ENCODE measurements at places on chromosomes 2 and 18.

DNA sequence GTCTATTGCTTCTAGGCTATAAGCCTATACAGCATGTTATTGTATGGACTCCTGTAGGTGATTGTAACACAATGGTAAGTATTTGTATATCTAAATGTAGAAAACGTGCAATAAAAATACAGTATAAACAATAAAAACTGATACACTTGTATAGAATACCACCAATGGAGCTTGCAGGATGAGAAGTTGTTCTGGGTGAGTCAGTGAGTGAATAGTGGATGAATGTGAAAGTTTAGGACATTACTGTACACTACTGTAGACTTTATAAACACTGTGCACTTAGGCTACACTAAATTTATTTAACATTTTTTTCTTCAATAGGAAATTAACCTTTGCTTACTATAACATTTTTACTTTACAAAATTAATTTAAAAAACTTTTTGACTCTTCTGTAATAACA is 679.2 kb upstream of the ZNF804A start:
- DNase-seq = no peak

GRCh38 chr2:237060534-237061312 is 25.0 kb upstream of the COPS8 start:
- DNase-seq = no peak

DNA sequence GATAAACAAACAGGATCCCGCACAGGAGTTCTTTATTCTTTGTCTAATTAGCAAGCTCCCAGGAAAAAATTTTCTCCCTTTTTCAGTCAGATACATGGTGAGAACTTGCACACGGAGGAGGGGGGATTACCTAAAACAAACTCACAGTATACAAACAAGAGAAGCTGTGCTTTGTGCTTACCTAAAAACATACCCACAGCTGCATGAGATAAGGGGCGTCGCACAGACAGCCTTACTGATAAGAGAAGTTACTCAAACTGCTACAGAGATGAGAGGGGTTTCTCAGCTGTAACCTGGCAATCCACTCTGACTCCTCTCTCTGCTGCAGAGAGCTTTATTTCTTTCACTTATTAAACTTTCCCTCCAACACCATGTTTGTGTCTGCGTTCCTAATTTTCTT is 32.9 kb upstream of the ST3GAL5 start:
- no peak for DNase-seq

DNA sequence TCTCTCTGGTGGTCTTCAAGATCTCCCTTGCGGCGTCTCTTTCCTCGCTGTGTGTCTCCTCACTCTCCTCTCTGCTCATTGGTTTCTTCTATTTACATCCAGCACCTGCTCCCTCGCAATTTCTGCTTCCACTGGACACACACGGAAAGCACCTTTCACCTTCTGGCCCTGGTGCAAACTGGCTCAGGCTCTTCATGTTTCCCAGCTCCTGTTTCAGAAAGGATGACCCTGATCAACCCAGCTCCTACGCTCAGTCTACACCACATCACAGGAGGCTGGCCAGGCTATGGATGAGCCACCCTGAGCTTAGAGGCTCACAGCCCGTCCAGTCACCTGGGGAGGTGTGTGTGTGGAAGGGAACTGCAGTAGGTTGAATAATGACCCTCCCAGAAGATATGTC is 72.7 kb downstream of the MCFD2 start:
- no peak for DNase-seq

- DNase-seq = no peak
These were observed 52.3 kb downstream of the C18orf63 start for GRCh38 chr18:74367905-74368304.

- no peak for DNase-seq
These were observed 10.8 kb upstream of the CRYBA2 start for GRCh38 chr2:219003979-219004378.

DNA sequence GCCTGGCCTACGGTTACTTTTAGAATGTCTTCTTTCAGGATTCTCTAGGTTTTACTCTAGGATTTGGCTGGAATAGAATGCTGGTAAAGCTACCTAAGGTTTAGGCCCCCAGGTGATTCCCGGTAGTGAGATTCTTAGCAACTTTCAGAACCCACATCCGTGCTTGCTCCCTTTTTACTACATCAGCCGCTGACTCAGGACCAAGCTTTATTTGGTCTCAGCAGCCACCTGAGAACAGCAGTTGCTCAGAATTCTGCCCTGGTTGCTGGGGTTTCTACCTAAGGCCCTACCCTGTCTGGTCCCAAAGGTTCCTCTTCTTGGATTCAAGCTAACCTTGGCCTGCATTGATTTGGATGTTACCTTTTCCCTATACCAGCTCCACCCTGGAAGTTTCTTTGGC is 36.1 kb upstream of the NDUFV2 start:
- no peak for DNase-seq

DNA sequence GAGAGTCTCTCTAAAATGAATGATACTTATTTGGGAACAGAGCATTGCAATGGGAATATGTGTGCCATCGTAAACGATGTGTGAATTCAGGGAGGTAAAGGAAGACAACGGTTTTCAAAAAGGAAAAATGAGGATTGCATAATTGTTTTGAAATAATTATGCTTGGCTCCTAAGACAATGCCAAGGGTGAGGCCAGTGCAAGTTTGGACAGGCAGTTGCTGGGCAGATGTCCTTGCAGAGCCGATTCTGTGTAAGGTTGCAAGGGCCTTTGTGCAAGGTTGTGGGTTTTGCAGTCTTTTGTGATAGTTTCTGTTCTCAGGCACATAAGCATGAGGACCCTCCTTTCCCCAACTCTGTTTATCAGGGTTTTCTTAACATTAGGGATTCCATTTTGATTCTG is 70.0 kb upstream of the ZNF236 start:
- no peak for DNase-seq

DNA sequence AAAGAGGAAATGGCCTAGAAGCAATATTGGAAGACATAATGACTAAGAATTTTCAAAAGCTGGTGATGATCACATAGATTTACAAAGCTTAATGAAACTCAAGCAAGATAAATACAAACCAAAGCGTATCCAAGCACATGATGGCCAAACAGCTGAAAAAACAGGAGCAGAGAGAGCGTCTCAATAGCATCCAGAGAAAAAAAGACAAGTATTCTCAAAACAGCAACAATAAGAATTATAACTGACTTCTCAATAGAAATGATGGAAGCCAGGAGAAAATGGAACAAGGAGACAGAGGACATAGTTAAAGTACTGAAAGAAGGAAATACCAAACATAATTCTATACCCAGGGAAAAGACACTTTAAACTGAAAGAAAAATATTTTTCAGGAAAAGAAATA is 437.2 kb upstream of the TNP1 start:
- DNase-seq = no peak

GRCh38 chr2:65382323-65382722 is 50.1 kb downstream of the SPRED2 start:
- no peak for DNase-seq

- no peak for DNase-seq
These were observed 8.2 kb upstream of the SPOPL start for GRCh38 chr2:138493334-138493733.

DNA sequence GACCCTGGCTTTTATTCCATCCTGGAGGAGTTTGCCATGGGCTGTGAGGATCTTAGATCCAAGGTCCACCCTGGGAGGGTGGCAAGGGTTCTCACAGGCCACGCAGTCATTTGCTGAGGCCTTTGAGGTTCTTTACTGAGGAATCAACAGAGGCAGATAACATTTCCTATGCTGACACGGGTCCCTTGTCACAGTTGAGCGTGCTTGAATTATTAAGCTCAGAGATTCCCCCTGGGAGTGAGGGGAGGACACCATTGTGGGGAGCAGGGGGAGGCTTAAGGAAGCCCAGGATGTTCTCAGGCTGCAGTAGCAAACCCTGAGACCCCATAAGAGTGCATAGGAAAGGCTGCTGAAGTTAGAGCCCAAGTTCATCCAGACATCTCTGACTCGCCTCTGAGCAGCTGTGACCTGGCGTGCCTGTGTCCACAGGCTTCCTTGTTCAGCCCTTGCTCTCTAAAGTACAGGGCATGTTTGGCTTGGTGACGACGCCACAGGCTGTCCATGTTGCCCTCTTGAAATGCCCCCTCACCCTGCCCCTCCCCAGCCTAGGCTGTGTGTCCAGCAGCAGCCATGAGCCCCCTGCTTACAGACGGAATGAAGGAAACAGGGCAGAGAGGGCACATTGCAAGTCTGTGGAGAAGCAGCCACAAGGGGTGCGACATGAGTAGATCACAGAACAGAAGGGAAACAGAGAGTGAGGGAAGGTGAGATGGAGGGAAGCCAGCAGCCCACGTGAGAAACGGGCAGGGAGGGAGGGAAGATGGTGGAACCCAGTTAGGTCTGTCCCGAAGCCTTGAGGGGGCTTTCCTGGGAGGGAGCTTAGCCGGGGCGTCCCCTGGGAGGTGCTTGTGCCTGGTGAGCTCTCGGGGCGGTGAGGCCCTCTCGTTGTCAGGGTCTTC is 34.0 kb downstream of the NAPG start:
- DNase-seq = no peak

DNA sequence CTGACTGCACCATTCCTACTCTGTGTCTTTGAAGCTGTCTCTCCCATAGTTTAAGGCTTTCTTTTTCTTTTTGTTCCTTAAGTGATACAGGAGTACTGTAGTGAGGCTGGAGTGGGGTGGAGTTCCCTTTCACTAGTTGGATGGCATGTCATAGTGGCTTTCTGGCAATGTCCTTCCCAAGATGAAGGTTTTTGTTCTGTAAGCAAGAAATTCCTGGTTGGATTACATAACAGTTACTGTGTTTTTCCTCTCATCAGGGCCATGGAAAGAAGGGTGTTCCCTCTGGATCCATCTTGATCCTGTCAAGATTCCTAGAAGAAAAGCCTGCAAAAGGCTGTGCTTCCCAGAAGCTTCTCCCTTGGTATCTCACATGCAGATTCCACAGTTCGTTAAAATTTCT is 84.2 kb downstream of the ACKR3 start:
- DNase-seq = no peak
